Omental fat pad (tissue), 4 donors: ENCODE measurements at places on chromosomes 13 and 19. TPM values are rescaled to one million over a fixed set of nuclear protein-coding genes. Genes with fewer than 3 reads are reported as not detected.

GRCh38 chr13:57633950-57634838 lies 2.6 kb downstream of the PCDH17 start:
- DNase-seq: no peak

DNA sequence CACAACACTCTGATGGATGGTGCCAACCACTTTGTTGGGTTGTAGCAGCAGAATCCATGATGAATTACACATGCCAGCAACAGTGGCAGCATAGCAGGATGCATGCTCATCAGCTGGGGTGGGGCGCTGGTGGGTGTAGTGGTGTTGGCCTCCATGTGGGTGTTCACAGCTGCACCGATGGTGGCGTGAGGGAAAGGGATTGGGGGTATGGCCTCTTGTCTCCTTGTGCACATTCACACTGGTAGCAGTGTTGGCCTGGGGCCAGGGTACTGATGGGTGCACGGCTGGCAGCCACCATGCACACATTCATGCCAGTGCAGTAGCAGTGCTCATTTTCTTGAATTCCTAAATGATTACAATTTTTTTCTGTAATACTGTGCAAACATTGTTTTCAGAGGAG lies 2748.8 kb upstream of the PCDH20 start:
- no peak for DNase-seq

DNA sequence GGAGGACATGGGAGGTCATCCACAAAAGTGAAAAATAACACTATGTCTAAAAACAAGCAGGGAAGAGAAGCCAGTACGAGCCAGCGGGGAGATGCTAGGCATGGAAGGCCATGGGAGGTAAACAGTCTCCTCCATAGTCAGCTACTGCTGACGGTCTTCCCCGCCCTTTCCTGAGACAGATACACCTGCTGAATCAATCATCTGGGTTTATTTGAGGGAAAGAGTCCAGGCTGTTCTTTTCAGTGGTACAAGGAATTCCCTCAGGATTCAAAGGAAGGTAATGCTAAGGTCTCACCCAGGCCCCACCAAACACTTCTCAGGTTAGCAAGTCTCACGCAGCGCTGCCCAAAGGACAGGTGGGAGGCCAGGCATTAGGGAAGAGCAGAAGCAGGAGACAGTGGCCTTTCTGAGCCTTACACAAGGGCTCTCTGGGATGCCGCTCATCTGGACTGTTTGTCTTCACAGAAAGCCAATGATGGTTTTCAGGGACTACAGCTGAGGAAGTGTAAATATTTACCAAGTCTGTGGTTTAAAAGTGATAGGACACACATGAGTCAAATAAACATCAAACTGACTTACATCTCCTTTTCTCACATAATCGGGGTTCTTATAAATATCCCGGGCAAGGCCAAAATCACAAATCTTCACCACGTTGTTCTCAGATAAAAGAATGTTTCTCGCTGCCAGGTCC lies 173.9 kb downstream of the FLT1 start:
- DNase-seq: no peak

DNA sequence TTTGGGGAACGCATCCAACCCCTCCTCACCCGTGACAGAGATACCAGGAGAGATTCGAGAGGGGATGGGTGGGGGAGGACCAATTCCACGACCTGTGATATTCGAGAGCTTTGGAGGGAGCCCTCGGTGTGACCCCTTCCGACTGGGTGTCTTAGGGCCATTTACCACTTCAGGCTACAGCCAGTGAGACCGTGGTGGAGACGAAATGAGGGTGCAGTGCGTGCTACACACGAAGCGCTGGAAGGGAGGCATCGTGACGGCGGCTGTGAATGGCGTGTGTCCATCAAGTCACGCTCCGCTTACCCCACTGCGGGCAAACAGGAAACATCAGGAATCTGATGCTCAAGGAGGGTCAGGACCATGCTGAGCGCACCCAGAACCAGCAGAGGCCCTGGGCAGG lies 10.4 kb downstream of the CTU1 start:
- DNase-seq: no peak

The PLPPR3 gene
- total RNA-seq: not detected
